ENCODE measurements at places on chromosomes 2 and 18. TPM values are rescaled to one million over a fixed set of nuclear protein-coding genes. Genes with fewer than 3 reads are reported as not detected.

DNA sequence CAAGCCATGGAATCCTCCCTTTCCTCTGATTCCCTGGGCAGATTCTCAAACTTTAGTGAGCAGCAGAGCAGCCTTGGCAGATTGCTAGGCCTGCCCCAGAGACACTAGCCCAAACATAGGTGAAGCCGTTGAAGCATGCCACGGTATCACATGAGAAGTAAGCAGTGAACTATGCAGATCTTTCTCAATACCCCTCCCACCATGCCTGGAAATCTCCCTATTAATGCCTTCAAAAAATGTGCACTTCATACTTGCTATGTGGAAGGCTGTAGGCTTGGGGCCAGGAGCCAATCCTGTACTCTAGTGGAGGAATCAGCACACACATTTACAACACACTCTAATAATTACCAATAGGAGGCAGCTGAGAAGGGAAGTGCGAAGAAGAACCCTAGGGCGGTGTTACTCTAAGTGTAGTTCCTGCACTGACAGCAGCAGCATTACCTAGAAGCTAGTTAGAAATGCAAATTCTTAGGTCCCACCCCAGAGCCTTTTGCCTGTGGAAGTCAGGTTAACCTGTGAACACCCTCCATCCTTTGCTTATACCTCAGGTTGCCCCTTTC lies 305.1 kb upstream of the SPRED2 start:
- H3K4me3 ChIP-seq, result no peak overlapping the region
- no peaks in the 10 kb centered on the region for H3K4me1 ChIP-seq
- no peak overlapping the region for H3K27ac ChIP-seq
- no peak for DNase-seq

- H3K27me3 ChIP-seq, result no peaks in the 10 kb centered on the region
- no peak for DNase-seq
- no peak overlapping the region for H3K4me3 ChIP-seq
- H3K27ac ChIP-seq, result no peak overlapping the region
Observed at GRCh38 chr2:241608881-241609280, 28.1 kb downstream of the THAP4 start.

DNA sequence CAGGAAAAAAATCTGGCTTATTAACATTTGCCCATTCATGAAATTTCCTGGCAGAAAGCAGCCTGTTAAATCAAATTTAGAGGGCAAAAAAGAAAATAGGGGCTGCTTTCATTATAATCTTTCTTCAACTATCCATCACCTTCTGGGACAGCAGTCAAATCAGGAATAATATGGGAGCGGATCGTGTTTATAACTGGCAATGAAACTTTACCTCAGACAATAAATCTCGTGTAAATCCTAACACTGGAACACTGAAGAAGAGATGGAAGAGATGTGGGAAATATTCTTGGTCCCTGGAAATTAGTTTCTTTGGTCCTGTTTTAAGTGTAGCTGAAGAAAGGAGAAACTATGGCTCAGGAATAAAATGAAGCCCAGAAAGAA lies 77.5 kb upstream of the SERTAD2 start:
- H3K4me3 ChIP-seq, result peak overlapping the region; percentile 51
- H3K4me1 ChIP-seq, result peaks cover 32% of the 10 kb centered on the region
- no peaks in the 10 kb centered on the region for H3K27me3 ChIP-seq
- peak overlapping the region; percentile 94 for H3K27ac ChIP-seq
- no peak for DNase-seq

GRCh38 chr2:57490741-57491140 lies 555.9 kb upstream of the VRK2 start:
- no peaks in the 10 kb centered on the region for H3K27me3 ChIP-seq
- no peak overlapping the region for H3K27ac ChIP-seq
- DNase-seq, result no peak
- H3K4me1 ChIP-seq, result no peaks in the 10 kb centered on the region

FAM168B gene
- total RNA-seq, result 33.8 TPM

Data from right lobe of liver (tissue), 6 donors.